Left ventricle myocardium inferior (tissue), 1 donor: ENCODE measurements at places on chromosomes 1 and 21. TPM values are rescaled to one million over a fixed set of nuclear protein-coding genes. Genes with fewer than 3 reads are reported as not detected.

Gene C1orf167
- 2.5 TPM for total RNA-seq

GRCh38 chr21:45051580-45052434, 22.6 kb upstream of the ADARB1 start:
- DNase-seq = no peak

- no peak for DNase-seq
Observed at GRCh38 chr1:63343922-63344321, 21.6 kb downstream of the FOXD3 start.

DNA sequence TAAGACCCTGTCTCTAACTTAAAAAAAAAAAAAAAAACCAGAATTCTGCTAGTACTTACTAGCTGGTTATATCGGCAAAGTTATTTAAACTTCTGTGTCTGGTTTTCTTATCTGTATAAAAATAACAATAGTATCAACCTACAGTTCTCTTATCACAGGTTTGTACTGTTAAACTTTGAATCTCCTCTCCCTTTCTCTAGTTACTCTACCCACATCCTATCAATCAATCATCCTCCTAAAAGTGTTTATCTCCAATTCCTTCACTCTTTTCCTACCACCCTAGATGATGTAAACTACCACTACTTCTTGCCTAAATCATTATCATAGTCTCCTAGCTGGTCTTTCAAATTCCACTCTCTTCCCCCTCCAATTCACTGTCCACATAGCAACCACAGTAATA, 27.6 kb downstream of the USP33 start:
- DNase-seq = no peak

Gene C1orf94
- total RNA-seq = not detected

DNA sequence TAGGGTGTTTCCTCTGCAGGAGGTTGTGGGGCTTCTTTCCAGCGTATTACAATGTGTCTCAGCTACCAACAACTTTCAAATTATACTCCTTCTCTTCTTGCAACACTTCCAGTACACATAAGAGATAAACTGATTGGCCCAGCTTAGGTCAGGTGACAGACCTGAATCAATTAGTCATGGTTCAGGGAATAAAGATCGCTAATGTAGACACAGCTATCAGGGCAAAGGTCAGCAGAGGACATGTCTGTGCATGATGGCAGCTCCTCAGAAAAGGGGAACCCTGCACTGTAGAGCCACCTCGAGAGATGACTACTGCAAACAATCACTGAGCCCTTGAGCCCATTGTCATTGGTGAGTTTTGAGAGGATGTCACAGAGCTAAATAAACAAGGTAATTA, 36.8 kb upstream of the PKN2 start:
- DNase-seq = no peak

Gene SH2D1B
- 0.11 TPM for total RNA-seq

DNA sequence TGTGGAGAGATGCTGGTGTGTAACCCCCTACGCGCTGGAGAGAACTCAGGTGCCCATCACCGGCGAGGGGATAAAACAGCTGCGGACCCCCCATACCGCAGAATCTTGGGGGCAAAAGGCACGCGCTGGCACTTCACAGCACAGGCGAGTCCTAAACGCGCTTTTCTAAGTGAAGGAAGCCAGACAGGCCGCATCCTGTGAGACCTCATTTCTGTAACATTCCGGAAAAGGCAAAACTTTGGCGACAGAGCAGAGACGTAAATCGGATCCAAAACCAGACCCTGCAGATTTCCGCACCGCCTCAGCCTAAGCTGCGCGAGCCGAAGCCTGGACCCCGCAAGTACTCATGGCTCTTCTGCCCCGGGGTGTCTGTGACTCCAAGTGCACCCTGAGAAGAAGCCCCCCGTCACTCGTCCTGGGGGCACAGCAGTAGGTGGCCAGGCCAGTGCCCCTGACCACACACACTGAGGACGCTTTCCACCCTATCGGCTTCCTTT, 60.9 kb downstream of the SLX9 start:
- DNase-seq = peak; percentile 14

DNA sequence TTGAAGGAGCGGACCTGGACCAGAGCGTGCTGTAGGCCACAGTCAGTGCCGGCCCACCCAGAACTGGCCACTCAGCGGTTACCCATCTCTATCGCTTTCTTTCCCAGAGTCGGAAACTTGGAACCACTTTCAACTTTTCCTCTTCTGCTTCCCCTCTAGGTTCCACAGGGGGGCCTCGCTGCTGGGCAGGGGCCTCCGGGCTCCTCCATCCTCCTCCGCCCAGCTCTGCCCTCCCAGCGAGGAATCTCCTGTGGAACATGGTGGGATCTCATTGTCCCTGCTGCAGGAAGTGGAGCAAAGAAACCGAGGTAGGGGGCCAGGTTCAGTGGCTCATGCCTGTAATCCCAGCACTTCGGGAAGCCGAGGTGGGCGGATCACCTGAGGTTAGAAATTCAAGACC, 139.2 kb downstream of the ETS2 start:
- no peak for DNase-seq

Gene TLCD4
- 75.7 TPM for total RNA-seq

DNA sequence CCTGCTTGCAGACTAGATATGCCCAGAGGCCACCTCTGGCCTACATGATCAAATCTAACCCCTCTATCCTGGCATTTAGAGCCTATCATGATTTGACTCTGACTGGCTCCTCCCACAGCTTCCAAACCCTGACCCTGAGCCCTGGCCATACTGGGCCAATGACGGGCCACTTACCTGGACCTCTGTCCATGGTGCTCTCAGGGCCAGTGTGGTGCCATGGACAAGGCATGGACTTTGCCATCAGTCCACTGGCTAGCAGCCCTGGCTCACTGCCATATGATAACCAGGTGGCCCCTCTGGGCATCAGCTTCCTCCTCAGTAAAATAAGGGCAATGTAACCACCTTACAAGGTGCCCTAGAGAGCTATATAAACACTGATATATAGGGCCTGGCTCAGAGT, 713.4 kb downstream of the PTPRU start:
- no peak for DNase-seq

Gene ORC1
- total RNA-seq = 0.11 TPM

Gene FCRL6
- 0.33 TPM for total RNA-seq

Gene RAP1GAP
- total RNA-seq = 6.2 TPM

- DNase-seq = no peak
Observed at GRCh38 chr1:189669846-189670245, 807.8 kb downstream of the BRINP3 start.

GRCh38 chr1:105000793-105001192, 1251.1 kb downstream of the AMY1C start:
- no peak for DNase-seq

DNA sequence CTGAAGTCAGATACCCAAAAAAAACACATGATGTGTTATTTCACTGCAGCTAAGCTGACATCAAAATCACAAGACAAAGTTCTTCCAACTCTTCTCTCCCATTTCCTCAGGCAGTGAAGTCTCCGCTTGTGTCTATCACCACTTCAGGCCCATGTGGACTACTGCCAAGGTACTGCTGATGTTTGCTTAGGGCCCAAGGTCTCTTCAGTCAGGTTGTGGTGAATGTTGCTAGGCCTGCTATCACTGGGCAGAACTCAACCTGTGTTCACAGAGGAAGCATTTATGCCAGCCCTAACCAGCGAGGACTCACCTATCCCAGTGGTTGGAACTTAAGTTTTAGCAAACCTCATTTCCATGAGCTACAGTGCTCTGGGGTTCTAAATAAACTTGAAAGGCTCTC, 156.5 kb upstream of the BRINP3 start:
- no peak for DNase-seq

Gene AGO3
- total RNA-seq = 12.1 TPM

Gene ST6GALNAC3
- total RNA-seq = 4.5 TPM

DNA sequence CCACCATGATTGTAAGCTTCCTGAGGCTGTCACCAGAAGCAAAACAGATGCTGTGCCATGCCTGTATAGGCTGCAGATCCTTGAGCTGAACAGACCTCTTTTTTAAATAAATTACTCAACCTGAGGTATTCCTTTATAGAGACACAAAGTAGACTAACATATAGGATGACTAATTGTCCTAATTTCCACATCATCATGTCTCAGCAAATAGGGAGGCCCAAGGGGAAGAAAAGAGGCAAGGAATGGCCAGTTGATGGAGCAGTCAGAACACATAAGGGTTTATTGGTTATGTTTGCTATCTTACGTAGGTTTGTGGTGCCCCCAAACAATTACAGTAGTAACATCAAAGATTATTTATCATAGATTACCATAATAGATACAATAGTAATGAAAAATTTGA, 126.2 kb downstream of the RASAL2 start:
- no peak for DNase-seq

DNA sequence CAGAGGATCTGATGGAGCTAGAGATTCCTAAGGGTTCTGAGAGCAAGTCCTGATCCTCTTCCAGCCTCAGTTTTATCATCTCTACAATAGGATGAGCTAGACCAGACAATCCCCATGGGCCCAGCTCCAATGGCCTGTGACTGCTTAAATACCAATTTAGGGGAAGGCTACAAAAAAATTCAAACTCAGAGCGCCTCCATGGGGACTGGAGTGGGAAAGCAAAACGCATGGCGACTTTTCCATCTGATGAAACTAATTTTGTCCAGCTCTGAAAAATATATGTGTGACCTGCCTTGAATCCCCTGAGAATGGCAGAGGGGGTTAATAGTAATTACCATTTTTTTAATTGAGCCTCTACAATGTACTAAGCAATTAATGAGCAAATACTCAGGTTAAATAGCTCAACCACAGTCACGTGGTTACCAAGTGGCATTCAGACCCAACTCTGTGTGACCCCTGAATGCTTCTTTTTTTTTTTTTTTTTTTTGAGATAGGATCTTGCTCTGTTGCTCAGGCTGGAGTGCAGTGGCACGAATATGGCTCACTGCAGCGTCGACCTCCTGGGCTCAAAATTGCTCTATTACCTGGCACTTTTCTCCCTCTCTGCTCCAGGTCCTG, 8.4 kb downstream of the EXTL1 start:
- no peak for DNase-seq

Gene RPE65
- not detected for total RNA-seq

DNA sequence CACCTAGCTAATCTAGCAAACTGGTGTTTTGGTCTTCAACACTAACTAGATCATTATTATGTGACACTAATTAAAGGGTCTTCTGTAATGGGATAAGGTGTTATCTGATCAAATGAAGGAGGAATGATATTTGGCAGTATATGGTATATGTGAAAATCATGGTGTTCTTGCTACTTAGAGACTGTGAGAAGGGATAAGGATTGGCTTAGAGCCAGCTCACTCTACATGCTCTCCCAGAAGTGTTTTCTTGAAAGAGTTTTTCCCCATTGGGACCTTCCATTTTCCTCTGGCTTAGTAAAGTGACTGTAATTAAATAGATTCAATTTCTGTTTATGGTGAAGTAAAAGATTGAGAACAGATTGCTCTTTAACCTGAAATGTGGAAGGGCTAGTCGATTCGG, 71.2 kb upstream of the RGL1 start:
- no peak for DNase-seq

- no peak for DNase-seq
Observed at GRCh38 chr1:200213392-200213791, 185.9 kb downstream of the NR5A2 start.

GRCh38 chr1:230867101-230867902, 1.0 kb downstream of the C1orf198 start:
- no peak for DNase-seq

DNA sequence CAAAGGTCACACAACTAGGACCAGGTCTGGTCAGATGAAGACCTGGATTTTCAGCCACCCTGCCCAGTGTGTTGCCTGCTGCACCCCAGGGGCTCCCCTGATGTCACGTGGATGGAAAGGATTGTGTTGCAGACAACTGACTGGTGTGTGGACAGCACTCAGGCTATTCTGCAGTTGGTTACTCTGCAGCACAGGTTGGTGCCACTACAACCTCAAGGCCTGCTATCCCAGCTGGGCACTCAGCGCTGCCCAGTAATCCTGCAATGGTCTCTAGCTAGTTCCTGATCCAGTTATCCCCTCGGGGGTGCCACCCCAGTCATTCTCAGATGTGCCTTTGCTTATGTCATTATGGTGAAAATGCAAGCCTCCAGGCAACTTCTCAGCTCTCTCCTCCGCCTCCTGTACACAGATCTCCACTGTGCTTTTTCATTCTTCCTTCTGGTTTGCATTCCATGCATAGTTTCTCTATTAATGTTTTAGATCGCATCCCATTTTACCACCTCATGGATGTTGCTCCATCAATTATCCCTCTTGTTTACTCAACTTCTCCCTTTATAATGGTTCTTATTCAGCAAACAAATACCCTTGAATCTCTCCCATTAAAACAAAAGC, 503.2 kb upstream of the CAMK1G start:
- DNase-seq = no peak

DNA sequence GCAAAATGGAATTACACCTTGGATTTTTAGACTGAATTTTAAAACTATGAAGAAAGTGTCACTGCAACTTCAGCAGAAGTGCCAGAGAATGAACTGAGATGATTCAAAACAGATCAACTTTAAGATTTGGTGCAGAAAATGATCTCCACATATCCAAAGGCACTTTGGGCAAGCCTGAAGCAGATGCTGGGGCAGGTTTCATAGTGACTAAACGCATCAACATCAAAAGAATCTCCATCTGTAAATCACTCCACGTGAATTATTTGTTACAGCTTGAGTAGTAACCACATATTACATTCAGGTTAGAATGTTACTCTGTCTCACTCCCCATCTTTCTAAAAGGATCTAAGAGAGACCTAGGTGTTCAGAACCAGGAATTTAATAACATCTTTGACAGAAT, 329.0 kb upstream of the ESRRG start:
- DNase-seq = no peak

Gene CLCNKA
- total RNA-seq = 0.16 TPM

DNA sequence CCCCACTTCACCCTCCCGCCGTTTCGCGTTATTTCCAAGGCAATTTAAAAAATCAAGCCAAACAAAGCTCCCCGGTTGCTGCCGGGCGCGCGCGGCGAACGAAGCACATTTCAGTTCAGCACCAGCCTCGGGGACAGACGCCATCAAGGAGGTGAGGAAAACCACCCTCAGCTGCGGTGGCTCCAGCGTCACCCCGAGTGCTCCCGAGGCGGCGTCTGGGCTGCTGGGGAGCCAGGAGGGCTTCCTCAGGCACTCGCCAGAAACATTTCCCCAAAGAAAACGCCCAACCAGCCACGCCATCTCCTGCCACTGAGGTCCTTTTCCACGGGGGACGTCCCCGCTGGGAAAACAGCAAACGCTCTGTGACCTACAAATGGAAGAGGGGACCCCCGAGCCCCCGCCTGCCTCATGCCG, 623 bp downstream of the GNG4 start:
- DNase-seq = peak; percentile 34

DNA sequence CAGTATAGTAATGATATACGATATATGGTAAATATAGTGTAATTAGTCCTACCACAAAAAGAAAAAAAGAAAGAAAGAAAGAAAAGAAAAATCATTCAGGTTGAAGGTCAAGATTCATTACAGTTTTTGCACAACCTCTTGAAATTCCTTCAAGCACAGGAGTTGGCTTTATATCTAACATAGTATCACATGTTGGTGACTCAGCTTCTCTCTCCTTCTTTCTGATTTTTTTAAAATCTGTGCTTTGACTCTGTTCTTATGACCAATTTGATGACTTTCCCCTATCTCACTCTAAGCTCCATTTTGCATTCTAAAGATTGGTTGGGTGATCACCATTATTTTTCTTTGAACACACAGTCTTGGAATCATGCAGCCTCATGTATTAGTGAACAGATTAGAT, 148.2 kb upstream of the COL11A1 start:
- DNase-seq = no peak

- no peak for DNase-seq
Observed at GRCh38 chr1:25355841-25356395, 17.8 kb downstream of the TMEM50A start.
